HS-27A (cell line): ENCODE measurements at places on chromosomes 11 and 22.

- no peak for DNase-seq
These were observed 17.6 kb upstream of the LRRC32 start for GRCh38 chr11:76688146-76688545.

- no peak for DNase-seq
These were observed 55.1 kb downstream of the PACSIN2 start for GRCh38 chr22:42959576-42960509.

DNA sequence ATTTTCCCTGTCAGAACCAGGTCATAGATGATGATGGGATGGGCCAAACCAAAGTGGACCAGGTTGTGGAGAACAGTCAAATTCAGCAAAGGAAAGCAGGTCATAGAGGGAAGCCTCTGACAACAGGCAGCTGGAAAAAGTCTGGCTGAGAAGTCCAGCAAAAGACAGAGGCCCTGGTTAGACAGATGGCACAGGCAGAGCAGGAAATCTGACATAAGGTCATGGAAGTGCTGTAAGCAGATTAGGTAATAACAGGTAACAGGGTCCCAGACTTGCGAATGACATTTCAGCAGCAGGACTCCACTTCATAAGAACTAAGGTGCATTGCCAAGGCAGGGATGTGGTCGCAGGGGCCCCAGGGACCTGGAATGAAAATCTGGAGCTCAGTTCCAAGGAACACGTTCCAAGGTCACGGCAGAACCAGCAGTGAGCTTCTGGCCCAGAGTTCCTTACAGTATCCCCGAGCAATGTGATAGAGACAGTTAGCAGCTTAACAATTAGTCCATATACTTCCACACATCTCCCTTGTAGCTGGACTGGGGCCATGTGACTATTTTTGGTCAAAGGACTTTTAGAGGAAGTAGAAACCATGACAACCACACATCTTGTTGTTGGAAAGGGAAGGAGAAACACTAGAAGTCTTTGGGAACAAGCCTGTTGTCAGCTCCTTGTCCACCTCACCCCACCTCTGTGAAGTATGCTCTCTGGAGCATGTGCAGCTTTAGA, 75.4 kb downstream of the ME3 start:
- no peak for DNase-seq

DNA sequence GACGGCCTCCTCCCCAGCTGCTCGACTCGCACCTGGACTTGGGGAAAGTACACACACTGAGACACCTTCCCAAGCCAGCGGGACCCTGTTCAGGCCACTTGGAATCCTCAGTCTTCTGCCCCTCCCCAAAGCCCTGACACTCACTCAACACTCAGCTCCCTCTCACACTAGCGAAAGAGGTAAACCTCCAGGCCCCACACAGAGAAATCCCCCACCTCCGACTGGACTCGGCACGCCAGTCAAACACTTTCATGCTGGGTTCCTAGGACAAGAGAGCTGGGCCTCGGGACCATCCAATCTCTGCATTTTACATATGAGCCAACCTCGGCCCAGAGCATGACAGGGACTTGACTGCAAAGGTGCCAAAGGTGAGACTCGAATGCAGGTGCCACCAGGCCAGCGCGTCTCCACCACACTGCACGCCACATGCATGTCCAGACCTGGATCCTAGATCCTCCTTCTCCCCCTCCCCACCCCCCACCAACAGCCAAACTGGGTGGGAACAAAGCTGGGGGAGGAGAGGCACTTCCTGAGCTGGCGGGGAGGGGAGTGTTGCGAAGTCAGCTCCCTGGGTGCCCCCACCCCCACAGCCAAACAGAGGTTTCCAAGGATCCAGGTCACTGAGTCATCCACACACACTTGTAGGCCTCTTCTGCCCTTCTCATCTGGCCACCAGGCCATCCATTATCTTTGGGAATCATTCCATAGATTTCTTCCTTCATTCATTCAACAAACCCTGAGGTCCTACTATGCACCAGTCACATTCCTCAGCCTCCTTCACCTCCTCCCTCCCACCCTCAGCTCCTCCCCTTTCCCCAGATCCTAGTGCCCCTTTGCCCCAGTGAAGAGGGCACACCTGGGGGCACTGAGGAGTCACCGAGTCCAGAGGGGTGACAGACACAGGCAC, 10.7 kb upstream of the CD5 start:
- no peak for DNase-seq

- DNase-seq, result no peak
These were observed 60.1 kb downstream of the RAB30 start for GRCh38 chr11:83011333-83012167.

GRCh38 chr22:21940521-21940920, 12.1 kb downstream of the PPM1F start:
- DNase-seq, result no peak

- DNase-seq, result no peak
These were observed 3.2 kb downstream of the PCNX3 start for GRCh38 chr11:65618763-65619162.

DNA sequence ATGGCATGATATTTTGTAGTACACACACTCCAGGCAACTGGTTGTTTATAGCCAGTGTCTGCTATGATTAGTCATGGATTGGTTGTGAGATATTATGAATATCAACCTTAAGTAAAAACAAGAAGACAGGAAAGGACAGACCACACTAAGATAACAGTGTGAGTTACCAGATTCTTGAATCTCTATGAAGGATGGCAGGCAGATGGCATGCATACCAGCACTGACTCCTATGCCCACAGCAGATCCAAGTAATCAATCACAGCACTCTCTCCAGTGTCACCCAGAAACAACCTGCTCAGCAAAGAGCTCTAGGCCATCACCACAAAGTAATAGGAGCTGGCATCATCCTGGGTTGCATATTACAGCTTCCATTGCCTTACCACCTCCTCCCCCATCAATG, 116.6 kb downstream of the GALNT18 start:
- DNase-seq, result no peak

GRCh38 chr11:45919806-45920530, 2.3 kb upstream of the PEX16 start:
- DNase-seq, result no peak

- DNase-seq, result no peak
These were observed 240.8 kb upstream of the MPPED2 start for GRCh38 chr11:30826911-30827310.

DNA sequence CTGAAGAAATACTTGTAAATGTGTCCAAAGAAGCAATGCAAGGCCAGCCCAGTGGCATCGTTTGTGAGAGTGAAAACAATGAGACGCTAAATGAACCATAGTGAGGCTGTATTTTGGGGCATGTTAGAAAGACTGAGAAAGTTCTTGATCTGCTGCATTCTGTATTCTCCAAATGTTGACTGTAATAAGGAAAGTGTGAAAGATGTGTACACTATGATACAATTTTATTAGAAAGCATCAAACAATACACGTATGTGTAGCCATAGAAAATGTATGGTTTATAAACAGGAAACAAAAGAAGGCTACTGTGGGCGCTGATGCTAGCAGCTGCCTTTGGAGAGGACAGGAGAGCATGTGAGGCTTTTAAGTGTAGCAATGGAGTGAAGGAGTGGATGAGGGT, 233.5 kb upstream of the E2F8 start:
- no peak for DNase-seq

DNA sequence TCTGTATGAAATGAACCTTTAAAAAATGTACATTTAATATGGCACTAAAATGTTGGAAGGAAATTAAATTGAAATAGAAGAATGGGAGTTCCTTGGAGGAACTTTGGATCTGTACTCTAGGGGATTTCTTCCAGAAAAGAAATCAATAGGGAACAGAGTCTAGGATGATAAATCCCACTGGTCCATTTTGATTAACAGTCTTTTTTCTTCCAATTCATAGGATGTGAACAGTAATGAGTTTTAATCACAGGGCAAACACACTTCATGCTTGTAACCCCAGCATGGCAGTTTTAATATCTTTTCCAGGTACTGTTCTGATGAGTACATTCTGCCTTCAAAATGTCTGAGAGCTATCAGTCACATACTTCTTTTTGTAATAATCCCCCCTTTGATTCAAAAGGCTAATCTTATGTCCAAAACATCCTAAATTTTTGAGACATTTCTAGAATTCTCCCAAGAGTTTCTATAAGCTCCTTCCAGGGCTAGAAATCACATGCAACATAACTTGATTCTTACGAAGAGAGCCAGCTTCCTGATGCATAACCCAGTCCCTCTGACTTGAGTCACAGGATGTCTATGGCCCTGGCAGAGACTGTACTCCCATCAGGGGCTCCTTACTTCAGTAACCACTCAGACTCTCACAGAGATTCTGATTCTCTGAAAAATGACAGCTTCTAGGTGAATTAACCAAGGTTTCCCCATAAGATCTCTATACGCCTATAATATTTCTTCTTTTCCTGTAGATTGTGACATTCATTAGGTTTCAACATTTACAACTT, 112.9 kb downstream of the SLC36A4 start:
- no peak for DNase-seq

DNA sequence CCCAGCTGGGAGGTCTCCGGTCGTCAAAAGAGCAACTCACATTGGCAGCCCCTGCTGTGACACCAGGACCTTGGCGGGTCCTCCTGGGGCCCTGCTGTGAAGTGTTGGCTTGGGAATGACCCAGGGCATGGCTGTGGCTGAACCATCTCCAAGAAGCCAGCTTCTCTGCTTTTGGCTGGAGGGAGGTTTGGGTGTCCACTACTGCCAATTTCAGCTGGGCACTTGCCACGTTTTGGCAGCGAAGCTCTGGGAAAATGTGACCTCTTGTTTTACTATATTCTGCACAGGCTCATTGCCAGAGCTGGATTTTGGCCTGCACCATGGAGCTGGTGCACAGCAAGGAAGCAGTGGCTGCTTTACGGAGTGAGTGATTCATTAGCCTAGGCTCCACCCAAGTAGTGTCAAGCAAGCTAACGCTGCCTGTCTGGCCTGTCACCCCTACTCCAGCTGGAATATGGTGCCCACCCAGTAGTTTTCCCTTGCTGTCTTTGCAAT, 24.3 kb upstream of the SMCO4 start:
- DNase-seq, result no peak

DNA sequence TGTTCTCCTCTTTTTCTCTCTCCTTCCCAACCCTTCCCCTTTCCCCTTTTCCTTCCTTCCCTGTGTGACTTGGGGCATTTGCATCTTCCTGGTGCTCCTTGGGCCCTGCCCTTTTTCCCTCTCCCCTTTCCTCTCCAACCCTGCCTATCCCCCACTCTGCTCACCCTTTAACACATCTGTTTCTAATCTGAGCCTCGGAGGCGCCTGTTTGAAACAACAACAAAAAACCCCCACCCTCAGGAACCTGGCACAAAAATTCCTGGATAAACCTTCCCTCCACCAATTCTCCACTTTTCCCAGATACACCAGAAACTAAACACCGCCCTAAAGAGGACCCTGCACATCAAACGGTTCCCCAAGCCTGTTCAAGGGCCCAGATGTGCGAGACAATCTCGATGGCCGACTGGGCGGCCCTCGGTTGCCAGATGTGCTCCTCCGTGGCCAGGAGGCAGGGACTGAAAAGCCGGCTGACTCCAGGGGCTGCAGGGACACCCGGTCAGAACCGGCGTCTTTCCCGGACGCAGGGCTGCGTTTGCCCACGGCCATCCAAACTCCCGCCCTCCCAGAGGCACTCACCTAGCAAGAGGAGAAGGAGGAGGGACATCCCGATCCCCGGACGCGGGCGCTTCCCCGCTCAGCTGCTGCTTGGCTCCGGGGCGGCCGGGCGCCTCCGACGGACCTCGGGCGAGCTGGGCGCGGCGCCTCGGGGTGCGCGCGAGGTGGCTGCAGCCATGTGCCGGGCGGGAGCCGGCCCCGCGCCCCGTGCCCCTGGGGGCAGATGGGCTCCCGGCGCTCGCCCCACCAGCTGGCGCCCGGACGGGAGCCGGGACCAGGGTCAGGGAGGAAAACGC, 486 bp downstream of the CLMP start:
- DNase-seq, result no peak

- no peak for DNase-seq
These were observed 2.2 kb upstream of the SIGIRR start for GRCh38 chr11:416757-417621.

DNA sequence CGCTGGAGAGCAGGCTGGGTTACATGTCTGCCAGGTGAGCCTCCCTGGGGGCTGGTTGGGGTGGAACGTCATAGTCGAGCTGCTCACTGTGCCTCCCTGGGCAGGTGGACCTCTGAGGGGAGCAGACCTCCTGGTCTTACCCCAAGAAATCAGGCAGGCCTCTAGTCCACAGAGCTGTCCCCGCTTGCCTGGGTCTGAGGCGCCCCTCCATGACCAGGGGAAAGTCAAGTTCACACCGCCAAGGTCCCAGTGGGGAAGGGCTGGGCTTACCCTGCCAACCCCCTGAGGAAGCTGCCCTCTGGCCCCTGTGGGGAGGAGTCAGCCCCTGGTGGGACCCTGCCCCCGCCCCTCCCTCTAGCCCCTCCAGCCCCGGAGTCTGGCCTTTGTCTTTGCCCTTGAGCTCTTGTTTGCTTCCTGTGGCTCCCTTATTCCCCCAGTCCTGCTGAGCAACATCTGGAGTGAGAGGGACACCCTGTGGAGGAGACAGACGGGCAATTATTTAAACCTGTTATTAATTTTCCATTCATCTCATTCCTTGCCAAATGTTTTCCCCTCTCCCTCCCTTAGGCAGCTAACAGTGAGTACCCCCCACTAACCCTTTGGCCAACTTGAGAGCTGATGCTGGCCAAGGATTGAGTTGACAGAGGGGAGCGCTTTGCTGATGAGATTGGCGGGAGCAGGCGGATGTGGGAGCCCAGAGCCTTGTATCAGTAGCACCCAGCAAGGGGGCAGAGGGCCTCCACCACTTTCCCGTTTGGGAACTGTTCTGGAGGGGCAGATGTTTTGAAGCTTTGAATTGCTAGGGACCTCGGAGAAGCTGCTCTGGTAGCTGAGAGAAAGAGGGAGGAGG, 83.4 kb downstream of the CEP164 start:
- no peak for DNase-seq

DNA sequence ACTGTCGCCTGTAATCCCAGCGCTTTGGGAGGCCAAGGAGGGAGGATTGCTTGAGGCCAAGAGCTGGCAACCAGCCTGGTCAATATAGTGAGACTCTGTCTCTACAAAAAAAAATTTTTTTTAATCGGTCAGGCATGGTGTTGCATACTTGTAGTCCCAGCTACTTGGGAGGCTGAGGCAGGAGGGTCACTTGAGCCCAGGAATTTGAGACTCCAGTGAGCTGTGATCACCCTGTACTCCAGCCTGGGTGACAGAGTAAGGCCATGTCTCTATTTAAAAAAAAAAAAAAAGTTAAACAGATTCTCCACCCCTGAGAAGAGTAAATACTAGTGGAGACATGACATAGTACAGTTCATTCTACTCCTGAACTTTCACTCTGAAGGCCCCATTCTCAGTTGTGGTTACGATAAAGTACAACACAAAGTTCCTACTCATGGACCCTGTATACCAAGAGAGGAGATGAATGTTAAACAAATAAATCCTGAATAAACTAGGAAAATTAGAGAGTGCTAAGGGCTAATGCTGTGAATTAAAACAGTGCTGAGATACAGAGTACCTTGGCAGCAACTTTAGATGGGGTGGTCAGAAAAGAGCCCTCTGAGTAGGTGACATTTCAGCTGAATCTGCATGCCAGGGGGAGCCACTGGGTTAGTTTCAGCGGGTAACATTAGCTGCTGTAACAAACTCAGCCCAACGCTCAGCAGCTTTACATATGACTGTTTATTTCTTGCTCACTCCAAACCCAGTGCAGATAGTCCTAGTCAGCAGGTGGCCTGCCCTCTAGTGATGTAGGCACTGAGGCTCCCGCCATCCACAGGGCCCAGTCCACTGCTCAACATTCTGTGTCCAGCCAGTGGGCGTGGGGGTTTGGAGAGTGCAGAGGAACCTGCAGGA, 75.1 kb downstream of the DBX1 start:
- DNase-seq, result no peak

- DNase-seq, result no peak
These were observed 213.6 kb upstream of the ZBED5 start for GRCh38 chr11:11071486-11071885.
